ENCODE measurements at places on chromosomes 12 and 14.
A peak's percentile ranks its signal among the peaks of the same experiment; 100 is the strongest.

GRCh38 chr12:14635776-14636175 lies 60.6 kb downstream of the GUCY2C start:
- no peak for DNase-seq

- no peak for DNase-seq
Measured at GRCh38 chr14:58272588-58273372, 25.6 kb upstream of the ARID4A start.

- no peak for DNase-seq
Measured at GRCh38 chr14:90551070-90551704, 154.4 kb downstream of the CALM1 start.

- DNase-seq: no peak
Measured at GRCh38 chr14:54737132-54737711, 165.4 kb downstream of the GCH1 start.

- no peak for DNase-seq
Measured at GRCh38 chr12:40832668-40833067, 140.4 kb downstream of the CNTN1 start.

- no peak for DNase-seq
Measured at GRCh38 chr12:124963211-124963610, 25.7 kb downstream of the DHX37 start.

- DNase-seq: peak; percentile 46
Measured at GRCh38 chr12:4271717-4272423, 1.7 kb upstream of the CCND2 start.

DNA sequence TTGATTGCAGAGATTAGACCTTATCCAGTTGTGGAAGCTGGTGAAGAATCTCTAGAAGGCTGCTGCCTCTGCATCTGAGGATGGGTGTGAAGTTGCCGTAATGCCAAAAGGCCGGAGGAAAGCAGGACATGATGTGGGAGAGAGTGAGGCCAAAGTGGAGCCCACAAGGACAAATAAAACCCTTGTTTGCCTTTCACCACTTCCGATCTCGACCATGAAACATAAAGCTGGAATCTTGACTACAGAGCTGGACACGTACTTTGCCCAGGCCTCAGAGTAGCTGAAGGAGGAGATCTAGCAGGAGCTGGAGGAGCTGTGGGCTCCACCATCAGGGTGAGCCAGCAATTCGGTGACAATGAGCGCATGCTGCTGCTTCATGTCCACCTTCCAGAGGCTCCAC lies 5.0 kb upstream of the CACNA1C start:
- no peak for DNase-seq

DNA sequence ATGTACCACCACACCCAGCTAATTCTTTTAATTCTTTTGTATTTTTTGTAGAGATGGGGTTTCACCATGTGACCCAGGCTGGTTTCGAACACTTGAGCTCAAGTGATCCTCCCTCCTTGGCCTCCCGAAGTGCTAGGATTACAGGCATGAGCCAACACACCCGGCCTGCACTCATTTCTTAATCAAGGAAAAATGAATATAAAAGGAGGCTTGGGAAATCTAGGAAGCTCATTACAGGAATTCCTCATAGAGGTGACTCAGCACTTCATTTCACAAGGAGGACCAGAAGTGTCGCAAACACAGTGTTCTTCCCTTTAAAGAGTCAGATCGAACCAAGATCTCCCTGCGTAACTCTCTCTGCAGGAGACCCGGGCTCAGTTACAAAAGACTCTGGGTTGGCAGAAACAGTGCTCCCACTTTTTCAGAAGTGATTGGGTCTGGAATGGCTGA lies 30.3 kb downstream of the NFKBIA start:
- no peak for DNase-seq

Data from WERI-Rb-1 (cell line).